Right renal cortex interstitium (tissue), 3 donors: ENCODE measurements at places on chromosomes 3 and 15. TPM values are rescaled to one million over a fixed set of nuclear protein-coding genes. Genes with fewer than 3 reads are reported as not detected.

DNA sequence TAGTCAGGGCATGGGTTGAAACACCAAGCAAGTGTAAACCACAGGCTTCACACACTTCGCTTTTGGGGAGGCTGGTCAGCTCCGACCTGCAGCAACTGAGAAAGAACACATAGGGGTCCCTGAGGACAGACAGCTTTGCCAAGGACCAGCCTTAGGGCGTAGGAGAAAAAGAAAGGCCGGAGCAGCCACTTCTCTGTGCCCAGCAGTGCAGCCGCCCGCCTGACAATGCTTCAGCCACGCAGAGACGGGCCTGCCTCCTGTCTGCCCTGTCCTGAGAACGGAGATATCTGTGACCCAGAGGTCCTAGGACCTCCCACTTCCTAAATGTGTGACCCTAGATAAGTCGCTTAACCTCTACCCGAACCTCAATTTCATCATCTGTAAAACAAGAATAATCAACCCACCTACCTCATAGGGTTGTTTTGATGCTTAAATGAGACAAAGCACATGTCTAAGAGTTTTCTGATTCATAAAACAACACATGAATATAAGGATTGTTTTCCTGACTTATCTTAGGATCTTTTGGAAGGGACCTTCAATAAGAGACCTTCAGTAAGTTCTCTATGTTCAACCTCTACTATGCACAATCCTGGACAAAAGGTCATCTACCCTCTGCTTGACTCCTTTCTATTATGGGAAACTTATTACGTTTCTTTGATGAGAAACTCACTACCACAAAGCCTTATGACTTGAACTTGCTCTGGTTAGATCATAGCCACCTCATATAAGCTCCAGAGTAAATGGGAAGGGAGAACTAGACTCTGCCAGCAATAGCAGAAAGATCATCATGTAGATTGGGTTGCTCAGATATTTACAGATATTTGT, 32.9 kb upstream of the RFTN1 start:
- DNase-seq: no peak

- DNase-seq: no peak
Measured at GRCh38 chr3:172256101-172256734, 192.0 kb downstream of the GHSR start.

- DNase-seq: no peak
Measured at GRCh38 chr15:61049934-61050333, 179.2 kb downstream of the RORA start.

- no peak for DNase-seq
Measured at GRCh38 chr3:133230195-133230594, 169.7 kb upstream of the BFSP2 start.

Gene DUOX2
- 0.14 TPM for polyA plus RNA-seq

Gene OR5K2
- polyA plus RNA-seq: 0.53 TPM
